ENCODE measurements at places on chromosomes 1 and 21.

GRCh38 chr1:168917796-168918195, 188.7 kb upstream of the ATP1B1 start:
- no peak for DNase-seq

- DNase-seq = peak; percentile 84
These were observed at the start of gene CSRP1 for GRCh38 chr1:201506557-201507359. TSS of gene CSRP1 (minus strand) at chr1:201507123. CDS start at chr1:201496303, 10,820 bp downstream.

GRCh38 chr1:198678301-198678836, 39.5 kb downstream of the PTPRC start:
- DNase-seq = peak; percentile 46

DNA sequence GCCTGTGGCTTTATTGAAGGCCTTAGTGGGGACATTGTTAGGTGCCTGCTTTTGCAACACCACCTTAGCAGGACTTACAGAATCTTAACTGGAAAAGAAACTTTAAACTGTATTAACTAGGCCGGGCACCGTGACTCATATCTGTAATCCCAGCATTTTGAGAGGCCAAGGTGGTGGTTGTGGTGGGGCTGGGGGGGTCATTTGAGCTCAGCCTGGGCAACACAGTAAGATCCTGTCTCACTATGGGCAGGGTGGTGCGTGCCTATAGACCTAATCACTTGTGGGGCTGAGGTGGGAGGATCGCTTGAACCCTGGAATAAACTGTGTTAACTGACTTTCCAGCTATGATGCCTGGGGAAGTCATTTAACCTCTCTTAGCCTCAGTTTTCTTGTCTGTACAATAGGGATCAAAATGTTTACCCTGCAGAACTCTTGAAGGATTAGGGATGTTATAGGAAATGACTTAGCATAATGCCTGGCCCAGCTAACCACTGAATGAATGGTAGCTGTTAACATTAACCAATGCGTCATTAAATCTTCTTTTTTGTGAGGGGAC, 39.5 kb downstream of the IER5 start:
- DNase-seq = no peak

- DNase-seq = no peak
These were observed 75.1 kb upstream of the GNG4 start for GRCh38 chr1:235724730-235725129.
